Naive thymus-derived CD8-positive, alpha-beta T cell (primary cell): ENCODE measurements at places on chromosomes 4 and X.

DNA sequence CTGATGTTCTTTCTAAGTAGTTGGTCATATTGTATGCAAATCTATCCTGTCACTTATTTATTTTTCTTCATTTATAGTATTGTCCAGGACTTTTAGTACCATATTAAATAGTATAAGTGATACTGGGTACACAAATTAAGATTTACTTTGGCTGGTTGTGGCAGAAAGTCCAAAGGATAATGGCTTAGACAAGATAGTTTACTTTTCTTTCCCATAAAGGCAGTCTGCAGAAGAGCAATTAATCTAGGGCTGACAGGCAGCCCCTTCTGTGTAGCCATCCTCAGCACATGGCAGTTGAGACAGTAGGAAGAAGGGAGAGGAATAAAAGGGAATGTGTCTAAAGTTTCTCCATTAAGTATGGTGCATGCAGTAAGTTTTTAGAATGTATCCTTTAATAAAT lies 6.4 kb downstream of the RBM10 start:
- no peaks in the 10 kb centered on the region for H3K27me3 ChIP-seq
- peaks cover 14% of the 10 kb centered on the region for H3K36me3 ChIP-seq
- peaks cover 27% of the 10 kb centered on the region for H3K4me1 ChIP-seq
- no peak overlapping the region for H3K4me3 ChIP-seq

- peaks cover 6% of the 10 kb centered on the region for H3K36me3 ChIP-seq
- no peak overlapping the region for H3K27ac ChIP-seq
- H3K27me3 ChIP-seq, result no peaks in the 10 kb centered on the region
- peaks cover 38% of the 10 kb centered on the region for H3K4me1 ChIP-seq
- DNase-seq, result no peak
Measured at GRCh38 chr4:26807330-26807729, 53.3 kb upstream of the STIM2 start.

- no peaks in the 10 kb centered on the region for H3K4me1 ChIP-seq
- no peak overlapping the region for H3K27ac ChIP-seq
- H3K27me3 ChIP-seq, result no peaks in the 10 kb centered on the region
- H3K4me3 ChIP-seq, result no peak overlapping the region
- H3K36me3 ChIP-seq, result no peaks in the 10 kb centered on the region
Measured at GRCh38 chrX:30228526-30228925, 1.9 kb upstream of the MAGEB3 start.

DNA sequence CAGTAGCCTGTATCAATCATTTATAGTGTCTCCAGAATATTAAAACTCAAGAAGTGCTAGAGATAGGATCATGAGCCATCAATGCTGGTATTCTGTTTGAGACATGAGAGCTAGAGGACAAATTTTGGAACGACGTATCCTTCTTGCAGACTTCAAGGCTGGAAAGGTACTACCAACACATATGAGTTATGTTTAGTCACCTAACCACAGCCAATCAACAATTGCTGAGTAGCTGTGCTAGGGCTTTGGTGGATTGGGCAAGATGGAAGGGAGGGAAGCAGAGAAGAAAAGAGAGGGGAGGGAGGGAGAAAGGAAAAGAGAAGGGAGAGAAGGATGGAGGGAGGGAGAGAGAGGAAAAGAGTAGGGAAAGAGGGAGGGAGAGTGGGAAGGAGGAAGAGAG lies 21.6 kb upstream of the RAI2 start:
- no peaks in the 10 kb centered on the region for H3K36me3 ChIP-seq
- no peak overlapping the region for H3K4me3 ChIP-seq
- H3K27me3 ChIP-seq, result peaks cover 8% of the 10 kb centered on the region
- DNase-seq, result no peak

GRCh38 chr4:75497133-75497532 lies 17.1 kb downstream of the RCHY1 start:
- H3K36me3 ChIP-seq, result peaks cover 31% of the 10 kb centered on the region
- peaks cover 36% of the 10 kb centered on the region for H3K4me1 ChIP-seq
- DNase-seq, result no peak
- H3K27me3 ChIP-seq, result no peaks in the 10 kb centered on the region
- H3K4me3 ChIP-seq, result no peak overlapping the region
- H3K27ac ChIP-seq, result no peak overlapping the region

DNA sequence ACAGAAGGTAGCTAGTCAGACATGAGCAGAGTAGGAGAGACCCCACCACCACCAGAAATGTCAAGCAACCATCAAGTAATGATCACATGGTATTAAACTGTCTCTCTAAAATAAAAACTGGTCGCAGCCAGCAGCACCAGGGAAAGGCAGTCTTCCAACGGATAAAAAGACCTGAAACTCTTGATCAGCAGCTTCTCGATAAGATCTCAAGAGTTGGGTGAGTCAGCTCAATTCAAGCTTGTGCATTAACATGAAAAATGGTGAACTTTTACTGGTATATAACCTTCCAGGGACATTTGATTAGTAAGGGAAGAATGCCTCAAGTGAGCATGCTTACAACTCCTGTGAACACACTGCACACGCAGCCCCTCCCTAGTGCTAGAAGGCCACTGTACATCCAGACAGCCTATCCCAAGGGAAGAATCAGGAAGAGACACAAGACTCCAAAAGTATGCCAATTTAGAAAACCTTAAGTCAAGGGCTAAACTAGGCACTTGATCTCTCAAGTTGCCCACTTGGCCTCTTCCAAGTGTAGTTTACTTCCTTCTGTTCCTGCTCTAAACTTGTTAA lies 270.0 kb upstream of the GNPDA2 start:
- DNase-seq, result no peak
- H3K36me3 ChIP-seq, result no peaks in the 10 kb centered on the region
- no peak overlapping the region for H3K4me3 ChIP-seq
- no peaks in the 10 kb centered on the region for H3K27me3 ChIP-seq
- no peaks in the 10 kb centered on the region for H3K4me1 ChIP-seq

DNA sequence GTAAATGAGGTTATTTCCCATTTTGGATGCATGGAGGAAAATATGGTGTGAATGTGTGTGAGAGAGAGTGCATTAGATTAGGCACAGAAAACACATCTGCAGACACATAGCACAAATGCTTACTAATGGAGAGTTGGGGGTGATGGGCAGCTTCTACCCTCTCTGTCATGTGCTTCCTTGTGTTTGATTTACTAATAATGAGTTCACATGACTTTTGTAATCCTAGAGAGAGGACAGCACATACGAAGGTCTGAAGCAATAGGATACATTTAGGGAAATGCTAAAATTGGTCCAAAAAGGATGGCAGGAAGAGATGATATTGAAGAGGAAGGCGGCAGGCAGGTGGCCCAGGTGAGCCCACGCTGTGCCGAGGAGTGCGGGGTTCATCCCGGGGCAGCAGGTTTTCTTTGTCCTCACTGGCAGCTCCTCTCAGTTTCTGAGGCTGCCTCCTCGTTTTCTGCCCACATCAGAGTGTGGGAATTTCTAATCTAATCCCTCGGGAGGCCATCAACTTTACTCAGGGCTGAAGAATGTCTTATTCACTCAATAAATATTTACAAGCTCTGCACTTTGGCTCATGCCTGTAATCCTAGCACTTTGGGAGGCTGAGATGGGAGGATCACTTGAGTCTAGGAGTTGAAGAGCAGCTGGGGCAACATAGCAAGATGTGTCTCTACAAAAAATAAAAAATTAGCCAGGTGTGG lies 15.9 kb upstream of the MAP9 start:
- H3K36me3 ChIP-seq, result no peaks in the 10 kb centered on the region
- H3K4me3 ChIP-seq, result no peak overlapping the region
- peaks cover 2% of the 10 kb centered on the region for H3K4me1 ChIP-seq
- DNase-seq, result no peak

DNA sequence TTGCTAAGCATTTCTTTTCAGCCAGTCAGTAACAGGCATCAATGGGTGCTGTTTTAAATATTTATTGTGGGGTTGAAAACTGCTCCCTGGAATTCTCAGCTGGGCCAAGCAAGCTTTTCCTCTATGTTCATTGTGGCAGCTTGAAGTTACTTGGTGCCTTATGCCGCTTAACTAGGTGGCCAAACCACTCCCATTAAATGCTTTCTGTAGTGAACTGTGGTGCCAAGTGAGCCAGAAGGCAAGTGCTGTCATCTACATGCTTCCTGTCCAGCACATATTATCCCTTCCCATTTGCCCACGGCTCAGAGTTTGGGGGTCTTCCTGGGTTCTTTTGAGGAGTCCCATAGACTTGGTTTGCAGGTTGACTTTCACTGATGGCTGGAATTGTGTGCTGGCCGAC lies 64.8 kb downstream of the TAB3 start:
- DNase-seq, result no peak
- H3K36me3 ChIP-seq, result peaks cover under 1% of the 10 kb centered on the region
- H3K27me3 ChIP-seq, result no peaks in the 10 kb centered on the region
- H3K27ac ChIP-seq, result no peak overlapping the region
- H3K4me1 ChIP-seq, result peaks cover 28% of the 10 kb centered on the region
- H3K4me3 ChIP-seq, result no peak overlapping the region

DNA sequence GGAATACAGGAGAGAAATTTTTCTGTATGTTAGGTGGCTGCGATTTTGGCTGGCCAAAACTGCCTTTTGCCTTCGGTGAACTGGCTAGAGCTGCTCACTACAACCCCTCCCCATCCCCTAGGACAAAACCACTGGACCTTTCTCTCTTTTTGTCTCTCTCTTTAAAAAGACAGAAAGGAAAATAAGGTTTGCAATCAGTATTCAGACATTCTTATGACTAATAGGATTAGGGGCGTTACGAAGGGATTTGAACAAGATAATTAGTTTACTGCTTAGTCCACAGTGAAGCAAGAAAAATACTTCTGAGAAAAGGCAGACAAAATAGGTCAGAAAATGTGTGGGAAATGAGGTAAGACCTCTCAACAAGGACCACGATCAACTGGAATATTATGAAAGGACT lies 180.4 kb downstream of the SLIT2 start:
- no peaks in the 10 kb centered on the region for H3K4me1 ChIP-seq
- no peak overlapping the region for H3K4me3 ChIP-seq
- no peaks in the 10 kb centered on the region for H3K36me3 ChIP-seq
- H3K27me3 ChIP-seq, result peaks cover 1% of the 10 kb centered on the region
- H3K27ac ChIP-seq, result no peak overlapping the region

- DNase-seq, result no peak
- peaks cover 10% of the 10 kb centered on the region for H3K27me3 ChIP-seq
- H3K4me3 ChIP-seq, result no peak overlapping the region
- no peak overlapping the region for H3K27ac ChIP-seq
- H3K4me1 ChIP-seq, result peaks cover 10% of the 10 kb centered on the region
Measured at GRCh38 chr4:109969919-109970318, 57.2 kb downstream of the EGF start.

- H3K36me3 ChIP-seq, result peaks cover 8% of the 10 kb centered on the region
- no peaks in the 10 kb centered on the region for H3K27me3 ChIP-seq
- H3K27ac ChIP-seq, result no peak overlapping the region
- no peak overlapping the region for H3K4me3 ChIP-seq
- no peak for DNase-seq
Measured at GRCh38 chrX:110242371-110242770, 75.5 kb downstream of the AMMECR1 start.

- no peak overlapping the region for H3K27ac ChIP-seq
- H3K27me3 ChIP-seq, result no peaks in the 10 kb centered on the region
- DNase-seq, result peak; percentile 4
- H3K36me3 ChIP-seq, result no peaks in the 10 kb centered on the region
Measured at GRCh38 chr4:15198070-15198727, 195.9 kb downstream of the CPEB2 start.

- H3K27ac ChIP-seq, result no peak overlapping the region
- no peaks in the 10 kb centered on the region for H3K4me1 ChIP-seq
- H3K27me3 ChIP-seq, result no peaks in the 10 kb centered on the region
- no peak overlapping the region for H3K4me3 ChIP-seq
- H3K36me3 ChIP-seq, result no peaks in the 10 kb centered on the region
Measured at GRCh38 chr4:143287572-143287923, 49.1 kb upstream of the GAB1 start.

DNA sequence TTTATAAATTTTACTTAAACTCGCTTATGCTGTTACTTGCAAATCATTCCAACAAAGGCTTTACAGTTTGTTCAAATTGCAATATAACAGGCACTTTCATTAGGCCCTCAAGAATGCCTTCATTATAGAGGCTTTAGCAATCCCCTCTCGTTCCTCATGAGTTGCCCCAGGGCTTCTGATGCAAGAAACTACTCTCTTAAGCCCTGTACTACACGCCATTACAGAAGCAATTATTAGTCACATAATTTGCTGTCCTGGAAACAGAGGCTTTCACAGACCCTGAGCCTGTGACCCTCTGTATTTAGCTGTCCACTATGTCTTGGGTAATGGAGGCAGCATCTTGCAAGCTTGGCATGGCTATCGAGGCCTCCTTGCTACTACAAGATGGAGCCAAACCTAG lies 965.9 kb upstream of the DIAPH2 start:
- H3K27me3 ChIP-seq, result no peaks in the 10 kb centered on the region
- no peak for DNase-seq
- H3K36me3 ChIP-seq, result no peaks in the 10 kb centered on the region
- no peaks in the 10 kb centered on the region for H3K4me1 ChIP-seq
- H3K27ac ChIP-seq, result no peak overlapping the region

DNA sequence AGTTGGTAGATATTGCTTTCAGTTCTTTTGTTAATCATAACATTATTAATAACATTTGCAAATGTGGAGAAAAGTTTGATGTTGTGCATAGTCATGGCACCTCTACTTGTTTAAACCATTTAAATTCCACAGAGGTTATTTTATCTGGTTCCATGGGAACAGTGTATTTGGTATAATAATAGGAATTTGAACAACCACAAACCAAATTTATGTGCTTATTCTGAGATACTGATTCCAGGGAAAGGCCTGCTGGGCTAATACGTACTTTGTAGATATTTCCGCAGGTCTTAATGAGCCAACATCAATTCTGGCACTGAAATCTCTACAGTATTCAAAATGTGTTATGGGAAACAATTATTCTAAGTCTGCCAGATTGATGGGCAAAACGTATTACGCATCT lies 319.0 kb downstream of the DKK2 start:
- H3K4me3 ChIP-seq, result no peak overlapping the region
- H3K27ac ChIP-seq, result no peak overlapping the region
- no peaks in the 10 kb centered on the region for H3K27me3 ChIP-seq
- DNase-seq, result no peak

- no peaks in the 10 kb centered on the region for H3K27me3 ChIP-seq
- H3K27ac ChIP-seq, result no peak overlapping the region
- H3K36me3 ChIP-seq, result no peaks in the 10 kb centered on the region
- no peak for DNase-seq
- no peak overlapping the region for H3K4me3 ChIP-seq
- no peaks in the 10 kb centered on the region for H3K4me1 ChIP-seq
Measured at GRCh38 chr4:24104158-24104565, 214.3 kb upstream of the PPARGC1A start.

DNA sequence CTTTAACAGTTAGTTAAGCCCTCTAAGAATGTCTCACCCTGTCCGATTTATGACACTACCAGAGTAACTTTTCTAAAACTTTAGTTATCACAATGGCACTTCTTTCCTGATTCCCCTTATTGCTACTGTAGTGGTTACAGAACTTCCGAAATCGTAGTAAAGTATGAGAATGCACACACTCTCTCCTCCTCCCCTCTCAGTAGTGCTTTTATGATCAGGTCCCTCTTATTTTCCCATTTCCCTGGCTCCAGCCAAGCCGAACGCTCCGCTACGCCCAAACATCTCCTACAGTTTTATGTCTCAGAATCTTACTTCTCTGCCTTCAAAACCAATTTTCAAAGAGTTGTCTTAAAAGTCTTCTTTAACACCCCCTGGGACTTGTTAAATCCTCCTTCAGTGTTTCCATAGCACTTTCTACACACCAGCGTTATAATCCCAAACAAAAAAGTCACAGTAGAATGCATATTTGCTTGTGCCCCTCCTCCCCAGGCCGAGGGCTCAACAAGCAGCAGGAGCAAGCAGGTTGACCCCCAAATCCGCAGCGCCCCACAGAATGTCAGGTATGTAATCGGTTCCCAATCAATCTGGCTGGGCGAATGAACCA lies 671 bp downstream of the HPF1 start:
- peaks cover 16% of the 10 kb centered on the region for H3K36me3 ChIP-seq
- H3K4me1 ChIP-seq, result peaks cover 28% of the 10 kb centered on the region
- H3K4me3 ChIP-seq, result peak overlapping the region; percentile 94
- no peak for DNase-seq
